G401 (cell line): ENCODE measurements at places on chromosomes 4 and X. TPM values are rescaled to one million over a fixed set of nuclear protein-coding genes. Genes with fewer than 3 reads are reported as not detected.

MAP7D2 gene
- not detected in 2 replicates for total RNA-seq

- no peak for DNase-seq
Observed at GRCh38 chr4:72397314-72397713, 171.7 kb downstream of the ADAMTS3 start.

OTC gene
- total RNA-seq: not detected in 2 replicates

TLR10 gene
- not detected in 2 replicates for total RNA-seq

DNA sequence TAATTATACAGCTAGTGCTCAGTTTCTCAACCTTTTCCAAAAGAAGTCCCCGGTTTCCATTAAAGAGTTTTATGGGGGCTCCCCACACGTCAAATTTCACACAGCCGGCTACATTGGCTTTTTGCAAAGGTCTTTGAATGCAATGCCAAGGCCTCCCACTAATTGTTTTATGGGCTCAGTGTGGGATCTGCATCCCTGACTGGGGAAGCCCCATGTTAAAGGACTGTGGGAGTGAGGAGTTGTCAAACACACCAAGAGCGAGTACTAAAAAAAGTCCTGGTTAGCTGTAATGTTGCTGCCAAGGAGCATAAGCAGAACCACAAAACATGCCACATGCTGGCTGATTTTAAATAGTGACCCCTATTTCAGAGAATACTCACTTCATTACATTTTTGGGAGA lies 162.6 kb downstream of the BMPR1B start:
- no peak for DNase-seq

DNA sequence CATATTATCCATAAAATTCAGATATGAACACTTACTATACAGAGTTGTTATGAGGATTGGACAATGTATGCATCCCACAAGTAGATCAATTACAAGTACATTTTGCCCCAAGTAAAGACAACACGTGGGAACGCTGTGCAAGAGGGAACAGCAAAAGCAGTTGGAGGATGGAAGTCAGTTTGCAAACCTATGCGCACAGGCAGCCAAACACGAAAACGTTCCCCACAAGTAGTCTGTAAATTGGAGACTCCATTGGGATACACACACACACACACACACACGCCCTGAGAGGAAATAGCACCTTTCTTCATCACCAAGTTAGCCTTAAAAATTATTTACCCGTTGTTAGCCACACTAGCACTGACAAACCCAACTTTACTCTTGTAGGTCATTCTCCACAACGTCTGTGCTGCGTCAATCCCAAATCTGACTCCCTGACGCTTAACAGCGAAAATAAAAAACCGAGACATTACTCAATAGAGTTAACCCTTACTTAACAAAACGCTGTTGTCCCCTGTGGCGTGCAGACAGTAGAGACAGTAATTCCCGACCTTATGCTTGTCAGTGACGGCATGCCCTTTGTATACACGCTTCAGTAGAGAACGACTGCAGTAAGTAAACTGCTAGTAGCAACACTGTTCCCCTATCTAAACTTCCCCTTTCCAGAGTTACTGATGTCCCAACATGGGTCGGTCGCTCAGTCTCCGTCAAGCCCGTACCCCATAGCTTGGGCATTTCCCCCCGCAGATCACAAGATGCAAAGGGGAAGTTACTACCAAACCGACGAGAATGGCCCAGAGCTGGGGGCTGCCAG lies 730 bp downstream of the MANBA start:
- DNase-seq: peak; percentile 61

PDCL2 gene
- not detected in 2 replicates for total RNA-seq

DNA sequence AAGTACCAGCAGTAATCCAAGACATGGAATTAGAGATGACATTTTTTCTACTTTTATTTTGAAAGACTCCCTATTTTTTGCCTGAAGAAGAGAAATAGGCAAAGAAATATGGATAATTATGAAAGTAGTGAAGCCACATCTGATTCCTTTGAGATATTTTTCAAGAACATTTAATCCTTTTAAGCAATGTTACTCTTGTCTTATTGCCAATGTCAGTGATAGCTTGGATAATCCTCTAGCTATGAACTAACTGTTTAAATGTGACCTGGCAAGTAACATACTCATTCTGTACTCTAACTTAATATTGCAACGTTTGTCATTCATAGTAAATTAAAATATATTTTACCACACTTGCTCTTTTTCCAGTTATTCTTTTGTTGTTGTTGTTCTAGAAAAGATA lies 181.3 kb downstream of the VEGFC start:
- DNase-seq: no peak

GRCh38 chr4:108068442-108068841 lies 78.8 kb downstream of the HADH start:
- DNase-seq: no peak

XAGE3 gene
- total RNA-seq: not detected in 2 replicates

- no peak for DNase-seq
Observed at GRCh38 chr4:168759959-168760527, 250.0 kb downstream of the CBR4 start.

- DNase-seq: no peak
Observed at GRCh38 chr4:24334906-24335305, 249.4 kb downstream of the DHX15 start.

DNA sequence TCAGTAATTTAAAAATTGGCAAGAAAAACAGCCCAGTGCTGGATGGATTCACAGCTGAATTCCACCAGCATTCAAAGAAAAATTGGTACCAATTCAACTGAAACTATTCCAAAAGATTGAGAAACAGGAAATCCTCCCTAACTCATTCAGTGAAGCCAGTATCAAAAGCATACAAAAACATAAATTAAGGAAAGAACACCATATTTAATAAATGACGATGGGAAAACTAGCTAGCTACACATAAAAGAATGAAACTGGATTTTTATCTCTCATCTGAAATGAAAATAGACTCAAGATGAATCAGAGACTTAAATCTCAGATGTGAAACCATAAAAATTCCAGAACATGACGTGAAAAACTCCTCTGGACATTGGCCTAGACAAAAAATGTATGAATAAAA lies 516.8 kb upstream of the SPANXN1 start:
- DNase-seq: no peak

- DNase-seq: no peak
Observed at GRCh38 chr4:7694324-7694723, 245.3 kb downstream of the AFAP1 start.

DNA sequence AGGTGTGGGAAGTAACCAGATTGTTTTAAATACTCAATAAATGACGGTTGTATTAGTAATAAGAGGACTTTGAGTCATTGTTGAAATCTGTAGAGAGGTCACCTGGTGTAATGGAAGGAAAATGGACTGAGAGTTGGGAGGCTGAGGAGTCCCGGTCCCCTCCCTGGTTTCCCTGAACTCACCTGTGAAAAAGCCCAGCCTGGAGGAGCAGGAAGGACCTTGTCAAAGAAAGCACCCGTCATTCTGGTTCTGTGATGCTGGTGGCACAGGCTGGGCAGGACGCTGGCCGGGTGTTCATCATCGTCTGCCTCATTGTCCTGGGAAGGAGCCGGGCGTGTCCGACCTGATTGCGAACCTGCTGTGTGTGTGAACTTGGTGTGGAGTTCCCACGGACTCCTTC lies 70.8 kb downstream of the SORCS2 start:
- DNase-seq: no peak

- no peak for DNase-seq
Observed at GRCh38 chr4:153522802-153523094, 56.6 kb downstream of the TMEM131L start.

PWWP3B gene
- not detected in 2 replicates for total RNA-seq

DNA sequence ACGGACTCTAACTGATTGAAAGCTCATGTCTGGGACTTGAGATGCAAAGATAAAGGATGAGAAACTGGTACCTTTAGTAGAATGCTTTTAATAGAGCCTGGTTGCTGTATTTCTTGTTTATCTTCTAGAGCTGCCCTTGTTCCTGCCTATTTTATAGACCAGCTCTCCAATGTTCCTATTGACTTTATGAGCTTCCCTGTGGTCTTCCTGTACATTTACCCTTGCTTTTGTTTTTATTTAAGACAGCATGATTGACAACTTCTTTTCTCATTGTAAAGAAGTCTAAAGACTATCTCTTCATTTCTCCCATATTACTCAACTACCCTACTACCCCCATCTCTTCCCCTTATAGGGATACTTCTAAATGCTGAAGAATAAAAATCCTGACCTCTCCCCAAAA lies 174.7 kb downstream of the UGT8 start:
- no peak for DNase-seq

SYTL4 gene
- total RNA-seq: 0.37 and 0.86 TPM in 2 replicates

FABP2 gene
- not detected in 2 replicates for total RNA-seq

- DNase-seq: no peak
Observed at GRCh38 chr4:147724468-147725201, 7.3 kb upstream of the ARHGAP10 start.

HAND2 gene
- 0.41 TPM in 1 of 2 replicates, not detected in the other for total RNA-seq

MAGEH1 gene
- 17.8 and 31.1 TPM in 2 replicates for total RNA-seq

CACNA1F gene
- total RNA-seq: not detected in 2 replicates

DNA sequence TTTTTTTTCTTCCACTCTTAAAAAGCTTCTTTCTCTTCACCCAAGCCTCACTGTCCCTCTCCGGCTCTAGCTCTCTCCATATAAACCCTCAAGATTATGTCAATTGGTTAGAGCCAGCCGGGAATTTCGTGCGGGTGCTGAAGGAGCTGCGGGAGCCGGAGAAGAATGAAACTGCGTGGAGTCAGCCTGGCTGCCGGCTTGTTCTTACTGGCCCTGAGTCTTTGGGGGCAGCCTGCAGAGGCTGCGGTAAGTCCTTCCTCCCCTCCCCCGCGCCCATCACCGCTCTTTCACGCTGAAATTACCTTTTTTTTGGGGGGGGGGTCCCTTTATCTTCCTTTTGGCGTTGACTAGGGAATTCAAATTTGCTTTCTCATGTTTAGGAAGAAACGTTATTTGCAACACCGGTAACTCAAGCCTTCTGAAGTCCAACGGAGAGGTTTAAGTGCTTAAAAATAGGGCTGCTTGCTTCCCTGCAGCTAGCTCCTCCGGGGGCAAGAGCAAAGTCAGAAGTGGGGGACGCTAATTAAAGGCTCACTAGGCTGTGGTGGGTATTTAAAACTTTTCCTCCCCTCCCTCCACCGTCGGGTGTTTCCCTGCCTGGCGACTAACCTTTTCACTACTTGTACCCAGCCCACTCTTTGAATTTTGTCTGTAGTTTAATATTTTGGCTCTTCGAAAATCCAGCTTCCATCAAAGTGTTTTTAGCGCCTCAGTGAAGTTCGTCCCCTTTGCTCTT lies 491 bp downstream of the COL4A5 start:
- no peak for DNase-seq

- no peak for DNase-seq
Observed at GRCh38 chr4:35511851-35512250, 732.5 kb downstream of the ARAP2 start.
